ENCODE measurements at places on chromosomes 12 and 14.

- no peak for DNase-seq
These were observed 471.7 kb upstream of the SYT1 start for GRCh38 chr12:78392918-78393317.

DNA sequence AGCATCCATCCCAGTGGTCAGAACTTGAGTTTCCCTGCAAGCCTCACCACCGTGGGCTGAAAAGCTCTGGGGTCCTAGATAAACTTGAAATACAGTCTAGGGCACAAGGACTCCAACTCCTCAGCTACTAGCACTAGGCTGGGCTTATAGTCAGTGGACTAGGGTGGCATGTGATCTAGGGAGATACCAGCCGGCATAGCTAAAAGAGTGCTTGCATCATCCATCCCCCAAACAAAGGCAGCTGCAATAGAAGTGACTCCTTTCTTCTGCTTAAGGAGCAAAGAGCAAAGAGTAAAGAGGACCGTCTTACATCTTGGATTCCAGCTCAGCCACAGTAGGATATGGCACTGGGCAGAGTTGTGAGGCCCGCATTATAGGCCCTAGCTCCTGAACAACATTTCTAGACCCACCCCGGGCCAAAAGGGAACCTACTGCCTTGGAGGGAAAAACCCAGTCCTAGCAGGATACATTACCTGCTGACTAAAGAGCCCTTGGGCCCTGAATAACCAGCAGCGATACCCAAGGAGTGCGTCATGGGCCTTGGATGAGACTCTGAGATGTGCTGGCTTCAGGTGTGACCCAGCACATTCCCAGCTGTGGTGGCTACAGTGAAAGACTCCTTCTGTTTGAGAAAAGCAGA is 17.9 kb upstream of the SOS2 start:
- DNase-seq: no peak

- DNase-seq: no peak
These were observed 30.0 kb upstream of the OR4E1 start for GRCh38 chr14:21703357-21704326.

DNA sequence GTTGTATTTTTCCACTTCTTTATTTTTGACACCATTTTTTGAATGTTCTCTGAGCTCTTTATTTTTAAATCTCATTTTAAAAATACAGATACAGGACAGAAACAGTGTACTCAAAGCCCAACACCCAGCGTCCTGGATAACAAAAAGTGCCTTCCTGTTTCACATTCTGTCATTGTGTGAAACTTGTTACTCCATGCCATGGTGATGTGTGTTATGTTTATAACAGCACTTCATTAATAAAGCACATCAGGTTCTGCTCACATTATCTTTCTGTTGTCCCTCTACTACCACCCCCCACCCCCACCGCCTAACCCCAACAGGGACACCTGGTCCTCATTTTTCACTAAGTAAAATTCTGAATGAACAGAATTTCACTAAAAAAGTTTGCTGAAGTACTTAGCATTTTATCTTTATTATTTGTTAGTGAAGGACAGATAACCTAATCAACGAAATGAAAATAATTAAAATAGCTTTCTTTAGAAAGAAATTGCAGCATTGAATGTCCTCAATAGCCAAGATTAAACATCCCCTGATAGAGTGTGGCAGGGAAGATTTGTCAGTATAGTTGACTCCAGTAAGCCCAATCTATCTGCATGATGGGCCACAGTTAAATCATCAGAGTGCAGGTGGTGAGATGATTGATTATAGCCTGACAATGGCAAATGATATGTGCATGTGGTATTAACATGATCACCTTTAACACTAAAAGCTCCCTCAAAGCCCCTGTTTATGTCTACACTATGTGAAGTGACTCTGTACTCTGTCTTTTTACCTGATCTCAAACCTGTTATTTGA is 153.9 kb downstream of the ACSS3 start:
- DNase-seq: no peak

- no peak for DNase-seq
These were observed 399 bp upstream of the WASHC4 start for GRCh38 chr12:105107171-105107493.

DNA sequence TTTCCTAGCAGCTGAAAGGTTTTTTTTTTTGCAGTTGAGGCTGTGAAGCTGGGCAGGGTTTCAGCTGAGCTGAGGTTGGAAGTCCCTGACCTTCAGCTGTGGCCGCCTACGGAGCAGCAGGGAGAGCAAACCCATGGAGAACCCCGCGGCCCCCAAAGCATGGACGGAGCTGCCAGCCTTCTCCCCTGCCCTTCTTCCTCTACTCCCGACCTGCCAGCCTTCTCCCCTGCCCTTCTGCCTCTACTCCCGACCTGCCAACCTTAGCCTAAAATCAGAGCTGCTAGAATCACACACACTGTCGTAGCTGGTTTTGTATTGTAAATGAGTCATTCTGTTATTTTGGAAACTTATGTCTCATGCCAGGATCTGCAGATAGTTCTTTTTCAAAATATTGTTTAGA is 74.6 kb downstream of the PPP2R5C start:
- DNase-seq: no peak

GRCh38 chr12:45590646-45591045 is 138.9 kb upstream of the ARID2 start:
- DNase-seq: no peak

GRCh38 chr14:72663076-72663487 is 230.8 kb downstream of the DPF3 start:
- no peak for DNase-seq

DNA sequence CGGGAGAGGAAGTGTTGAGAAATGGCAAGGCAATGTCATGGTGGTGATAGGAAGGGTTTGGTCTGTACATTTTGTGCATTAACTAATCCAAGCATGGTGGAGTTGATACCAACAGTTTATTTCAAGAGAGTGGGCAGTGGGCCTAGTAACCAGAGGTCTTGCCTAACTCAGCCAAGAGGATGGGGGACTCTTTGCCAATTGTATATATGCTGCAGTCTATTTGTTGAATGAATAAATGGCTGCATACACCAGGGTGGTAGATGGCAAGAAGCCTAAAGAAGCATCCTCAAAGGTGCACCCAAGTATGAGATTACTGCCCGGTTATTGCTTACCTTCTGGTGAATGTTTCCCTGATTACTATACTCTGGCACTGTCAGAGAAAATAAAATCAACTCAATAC is 295.9 kb downstream of the ITPR2 start:
- no peak for DNase-seq

GRCh38 chr12:117571321-117571720 is 209.9 kb upstream of the NOS1 start:
- no peak for DNase-seq

GRCh38 chr12:62210422-62210821 is 49.8 kb upstream of the USP15 start:
- peak; percentile 6 for DNase-seq

GRCh38 chr12:27869567-27869966 is 89.5 kb upstream of the MANSC4 start:
- DNase-seq: no peak

- peak; percentile 24 for DNase-seq
These were observed 1.1 kb downstream of the PHLDA1 start for GRCh38 chr12:76030341-76031080.

DNA sequence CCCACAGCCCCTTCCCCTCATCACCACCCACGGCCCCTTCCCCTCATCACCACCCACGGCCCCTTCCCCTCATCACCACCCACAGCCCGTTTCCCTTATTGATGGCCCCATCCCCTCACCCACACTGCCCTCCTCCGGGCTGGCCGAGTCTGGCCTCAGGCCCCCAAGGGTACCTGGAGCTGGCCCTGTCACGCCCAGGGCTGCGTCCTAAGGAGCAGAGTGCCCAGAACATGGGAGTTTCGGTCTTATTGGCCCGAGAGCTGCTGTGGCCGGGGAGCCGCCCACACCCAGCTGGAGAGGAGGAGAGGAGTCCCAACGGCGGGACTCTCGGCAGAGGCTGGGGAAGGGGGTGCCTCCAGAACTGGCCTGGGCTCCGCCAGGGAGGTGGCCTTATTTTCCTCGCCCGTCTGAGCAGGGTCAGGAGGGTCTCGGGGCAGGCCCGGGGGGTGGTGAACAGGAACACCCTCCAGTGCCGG is 182.3 kb downstream of the KIF26A start:
- no peak for DNase-seq

DNA sequence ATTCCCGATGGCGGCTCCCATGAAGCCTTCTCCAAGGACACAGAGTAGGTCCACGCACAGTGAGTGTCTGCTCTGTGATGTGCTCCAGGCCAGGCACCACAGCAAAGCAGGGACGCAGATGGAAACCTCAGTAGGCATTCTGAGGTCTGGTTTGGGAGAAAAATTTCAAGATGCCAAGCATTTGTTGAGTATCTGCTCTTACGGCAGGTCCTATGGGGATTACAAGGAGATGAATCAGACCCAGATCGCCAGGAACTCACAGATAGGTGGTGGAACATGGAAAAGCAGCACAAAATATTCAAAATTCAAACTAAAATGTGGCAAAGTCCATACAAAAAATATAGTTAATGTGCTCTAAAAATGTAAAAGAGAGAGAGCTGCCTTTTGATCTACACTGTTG is 684.9 kb upstream of the TMEM132C start:
- no peak for DNase-seq

DNA sequence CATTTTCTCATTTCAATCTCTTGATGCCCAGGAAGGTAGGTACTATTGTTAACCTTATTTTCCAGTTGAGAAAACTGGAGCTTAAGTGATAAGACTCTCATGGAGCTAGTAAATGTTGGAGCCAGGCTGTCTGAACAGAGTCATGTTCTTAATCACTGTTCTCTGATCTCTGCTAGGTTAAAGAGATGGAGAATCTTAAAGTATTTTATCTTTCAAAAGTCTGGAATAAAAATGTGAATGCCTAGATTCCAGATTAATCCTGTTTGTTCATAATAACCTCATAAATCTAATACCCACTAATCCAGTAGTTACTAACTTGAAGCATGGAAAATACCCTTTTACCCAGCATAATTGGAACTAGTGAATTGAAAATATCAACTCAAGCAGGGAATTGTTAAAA is 341.0 kb upstream of the RGS6 start:
- no peak for DNase-seq

GRCh38 chr12:1594261-1595025 is at the start of gene FBXL14:
Gene FBXL14 (minus strand): TSS chr12:1594581. CDS start chr12:1594066, 515 bp downstream.
- peak; percentile 84 for DNase-seq

DNA sequence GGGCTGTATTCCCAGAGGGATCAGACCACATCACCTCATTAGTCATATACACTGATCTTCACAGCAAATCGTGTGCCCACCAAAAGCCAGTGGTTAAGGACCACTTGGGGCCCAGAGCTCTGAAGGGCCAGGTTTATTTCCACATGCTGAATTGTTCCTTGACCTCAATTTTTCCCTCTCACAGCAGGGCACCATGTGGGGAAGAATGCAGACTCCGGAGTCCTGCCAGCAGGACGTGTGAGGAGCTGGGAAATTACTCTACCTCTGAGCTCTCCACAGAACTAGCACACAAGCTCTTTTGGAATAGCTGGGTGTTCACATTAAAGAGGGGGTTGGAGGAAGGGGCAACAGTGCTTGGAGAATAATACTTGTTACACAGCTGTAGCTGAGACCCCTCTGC is 57.6 kb upstream of the SEL1L start:
- no peak for DNase-seq

DNA sequence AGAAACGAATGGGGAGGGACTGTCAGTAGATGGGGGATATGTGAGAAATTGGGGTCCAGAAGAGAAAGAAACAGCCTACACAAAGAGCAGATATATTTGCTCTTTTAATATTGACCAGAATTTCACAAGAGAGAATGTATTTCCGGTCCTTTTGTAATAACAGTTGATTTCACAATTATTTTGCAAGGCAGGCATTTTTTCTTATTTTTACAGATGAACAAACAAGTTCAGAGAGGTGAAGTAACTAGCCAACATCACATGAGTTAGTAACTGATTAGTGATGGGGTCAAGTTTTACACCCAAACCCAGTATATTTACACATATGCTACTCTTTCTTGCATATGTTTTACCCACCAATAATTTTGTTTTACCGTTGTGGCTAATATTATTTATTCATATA is 188.2 kb downstream of the NAV3 start:
- no peak for DNase-seq

DNA sequence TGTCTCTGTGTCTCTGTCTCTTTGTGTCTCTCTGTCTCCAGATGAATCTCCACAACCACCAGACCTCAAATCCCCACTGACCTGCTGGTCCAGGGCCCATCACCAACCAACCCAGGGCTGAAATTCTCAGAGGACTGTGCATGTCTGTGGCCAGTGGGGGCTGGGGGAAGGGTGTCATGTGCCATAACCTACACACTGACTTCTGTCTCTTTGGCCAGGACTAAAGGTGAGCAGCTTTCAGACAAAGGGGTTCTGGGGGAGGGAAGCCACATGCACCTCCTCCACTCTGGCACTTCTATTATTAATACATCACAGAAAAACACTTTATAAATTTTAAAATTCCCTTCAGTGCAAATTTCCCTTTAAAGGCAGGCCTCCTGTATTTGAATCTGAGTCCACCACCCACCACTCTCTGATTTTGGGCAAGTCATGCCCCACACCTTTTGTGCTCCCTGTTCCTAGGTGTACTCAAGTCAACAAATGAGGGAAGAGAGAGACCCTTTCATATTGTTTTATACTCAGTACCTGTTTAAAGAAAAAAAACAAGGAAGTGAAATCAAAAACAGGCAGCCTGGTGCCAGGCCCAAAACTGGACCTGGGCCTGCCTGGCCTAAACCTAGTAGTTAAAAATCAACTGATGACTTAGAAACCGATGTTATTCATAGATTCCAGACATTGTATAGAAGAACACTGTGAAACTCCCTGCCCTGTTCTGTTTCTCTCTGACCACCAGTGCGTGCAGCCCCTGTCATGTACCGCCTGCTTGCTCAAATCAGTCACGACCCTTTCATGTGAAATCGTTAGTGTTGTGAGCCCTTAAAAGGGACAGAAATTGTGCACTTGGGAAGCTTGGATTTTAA is 80.2 kb downstream of the TUNAR start:
- DNase-seq: no peak

- no peak for DNase-seq
These were observed 174.1 kb upstream of the RMST start for GRCh38 chr12:97288531-97288930.

GRCh38 chr12:91983935-91984334 is 161.7 kb downstream of the BTG1 start:
- DNase-seq: no peak

DNA sequence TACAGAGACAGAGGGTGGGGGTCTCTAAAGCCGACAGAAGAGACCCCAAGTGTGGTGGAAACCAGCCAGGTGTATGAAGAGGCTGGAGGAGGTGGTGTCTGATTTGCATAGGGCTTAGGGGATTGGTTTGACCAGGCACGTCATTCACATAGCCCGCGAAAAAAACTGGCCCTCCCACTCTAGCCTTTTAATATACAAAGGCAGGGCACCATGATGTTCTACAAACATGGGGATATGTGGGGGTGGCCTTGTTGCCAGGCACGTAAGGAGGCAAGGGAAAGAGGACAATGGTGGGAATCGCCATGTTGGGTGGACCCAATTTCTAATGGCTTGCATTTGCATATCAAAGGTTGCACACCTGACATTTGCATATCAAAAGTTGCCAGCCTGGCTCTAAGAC is 13.2 kb downstream of the LALBA start:
- DNase-seq: no peak

DNA sequence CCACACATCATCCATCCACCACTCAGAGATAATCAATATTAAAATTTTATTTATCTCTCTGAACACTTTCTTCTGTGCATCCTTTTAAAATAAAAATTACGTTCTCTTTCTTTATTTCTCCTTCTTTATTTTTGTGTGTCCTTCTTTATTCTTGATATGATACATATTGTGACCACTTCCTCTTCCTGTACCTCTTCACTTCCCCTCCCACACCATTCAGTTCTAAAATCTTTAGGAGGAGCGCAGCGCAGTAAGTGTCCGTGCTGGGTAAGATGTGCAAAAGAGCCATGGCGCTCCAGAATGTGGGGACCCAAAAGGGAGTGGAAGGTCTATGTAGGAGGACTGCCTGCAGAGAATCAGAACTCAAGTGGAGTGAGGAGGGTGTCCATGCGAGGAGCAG is 256.7 kb downstream of the ITPR2 start:
- no peak for DNase-seq

All from T-helper 2 cell (primary cell).